ENCODE measurements at places on chromosomes 7 and 10.

DNA sequence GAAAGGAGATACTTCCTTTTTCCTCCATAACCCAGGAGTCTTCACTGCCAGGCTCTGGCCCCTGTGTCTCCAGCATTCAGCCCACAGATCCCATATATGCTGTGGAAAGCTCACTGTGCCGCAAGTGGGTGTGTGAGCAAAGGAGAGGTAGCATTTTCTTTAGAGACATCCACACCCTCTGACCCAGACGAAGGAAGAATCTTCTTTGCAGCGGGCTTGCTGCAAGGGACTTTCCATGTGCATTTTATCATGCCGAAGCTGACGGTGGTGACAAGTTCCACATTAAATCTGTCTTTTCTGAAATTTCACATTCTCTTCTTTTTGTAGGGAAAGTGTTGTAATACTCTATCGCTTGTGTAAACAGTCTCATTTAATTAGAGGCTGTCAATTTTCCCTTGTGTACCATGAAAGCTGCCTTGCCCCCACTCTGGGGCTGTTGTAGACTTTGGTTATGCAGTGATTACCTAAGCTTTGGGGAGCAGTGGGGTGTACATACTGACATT is 409.5 kb downstream of the SUGCT start:
- DNase-seq, result no peak

GRCh38 chr10:97000487-97001182 is 168.5 kb downstream of the LCOR start:
- no peak for DNase-seq

DNA sequence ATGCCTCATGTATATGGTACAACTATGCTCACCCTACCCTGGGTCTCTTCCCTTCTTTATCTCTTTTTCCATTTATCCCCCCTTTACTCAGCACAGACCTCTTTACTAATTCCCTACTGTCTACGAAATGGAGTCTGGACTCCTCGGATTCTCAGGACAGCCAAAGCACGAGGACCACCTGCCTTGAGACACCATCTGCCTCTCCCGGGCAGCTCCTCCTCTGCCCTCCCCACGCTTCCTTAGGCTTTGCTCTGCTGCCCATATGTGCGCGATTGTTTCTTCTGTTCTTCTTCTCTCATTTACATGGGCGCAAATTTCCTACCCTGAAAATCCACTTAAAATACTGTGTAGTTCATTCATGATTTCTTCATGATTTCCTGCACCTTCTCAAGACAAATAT is 62.7 kb upstream of the STK17A start:
- DNase-seq, result no peak

DNA sequence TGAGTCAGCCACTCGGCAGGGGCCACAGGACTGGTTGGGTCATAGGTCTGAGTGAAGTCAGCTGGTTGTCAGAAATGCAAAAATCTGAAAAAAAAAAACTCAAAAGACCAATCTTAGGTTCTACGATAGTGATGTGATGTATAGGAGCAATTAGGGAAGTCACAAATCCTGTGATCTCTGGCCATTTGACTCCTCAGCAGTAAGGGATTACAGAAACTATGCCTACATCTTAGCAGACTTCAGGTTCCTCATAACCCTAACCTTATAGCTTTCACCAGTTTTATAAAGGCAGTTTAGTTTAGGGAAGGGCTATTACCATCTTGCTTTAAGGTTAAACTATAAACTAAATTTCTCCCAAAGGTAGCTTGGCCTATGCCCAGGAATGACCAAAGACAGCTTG is 163.1 kb upstream of the HGF start:
- DNase-seq, result no peak

DNA sequence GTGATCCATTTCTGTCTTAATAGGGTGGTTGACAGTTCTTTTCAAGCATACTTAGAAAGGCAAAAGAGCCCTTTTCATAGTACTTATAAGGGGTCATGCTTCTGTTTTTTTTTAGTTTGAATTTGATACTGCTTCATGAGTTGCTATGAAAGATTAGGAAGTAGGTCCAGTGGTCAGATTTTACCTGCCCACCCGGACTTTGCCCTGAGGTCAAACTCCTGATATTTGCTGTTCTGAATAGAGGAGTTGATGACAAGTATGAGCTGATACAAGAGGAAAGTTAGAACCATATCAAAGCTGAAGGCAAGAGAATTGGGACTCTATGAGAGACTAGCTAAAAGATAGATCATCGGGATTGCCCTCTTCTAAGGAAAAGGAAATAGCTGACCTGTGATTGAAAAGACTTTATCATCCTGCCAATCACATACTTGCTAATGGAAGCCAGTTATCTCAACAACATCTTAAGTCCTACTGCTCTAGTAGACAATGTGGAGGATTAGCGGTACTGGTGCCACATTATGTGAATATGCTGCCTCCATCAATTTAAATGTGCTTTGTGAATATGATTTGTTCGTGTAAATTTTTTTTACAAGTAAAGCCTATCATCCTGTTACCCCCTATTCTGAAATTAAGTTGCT is 37.5 kb upstream of the CYP26C1 start:
- DNase-seq, result no peak

DNA sequence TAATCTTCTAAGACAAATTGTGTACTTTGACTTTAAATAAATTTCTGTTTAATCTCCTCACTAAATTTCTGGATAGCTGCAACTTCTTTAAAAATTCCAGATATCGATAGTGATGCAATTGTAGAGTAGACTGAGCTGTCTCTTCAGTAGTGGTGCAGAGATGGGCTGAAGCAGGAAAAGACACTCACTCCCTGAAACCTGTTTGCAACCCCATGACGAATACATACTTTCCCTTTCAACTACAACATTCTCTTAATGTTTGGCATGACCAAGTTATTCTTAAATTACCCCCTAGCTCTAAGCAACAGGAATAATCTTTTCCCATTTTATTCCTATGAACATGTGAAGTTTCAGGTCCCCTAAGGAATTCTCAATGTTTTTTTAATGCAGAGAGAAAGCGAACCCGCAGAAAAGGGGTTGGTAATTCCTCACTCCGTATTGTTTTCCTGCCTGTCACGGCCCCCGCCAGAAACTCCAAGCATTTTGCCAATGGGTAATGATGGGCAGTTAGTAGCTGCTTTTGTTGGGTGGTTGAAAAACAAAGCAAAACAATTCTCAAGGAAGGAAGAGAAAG is 1.3 kb downstream of the THSD7A start:
- DNase-seq, result no peak

GRCh38 chr7:98202367-98203195 is 8.7 kb upstream of the BHLHA15 start:
- no peak for DNase-seq

GRCh38 chr10:77236700-77237099 is 400.9 kb downstream of the KCNMA1 start:
- DNase-seq, result no peak

DNA sequence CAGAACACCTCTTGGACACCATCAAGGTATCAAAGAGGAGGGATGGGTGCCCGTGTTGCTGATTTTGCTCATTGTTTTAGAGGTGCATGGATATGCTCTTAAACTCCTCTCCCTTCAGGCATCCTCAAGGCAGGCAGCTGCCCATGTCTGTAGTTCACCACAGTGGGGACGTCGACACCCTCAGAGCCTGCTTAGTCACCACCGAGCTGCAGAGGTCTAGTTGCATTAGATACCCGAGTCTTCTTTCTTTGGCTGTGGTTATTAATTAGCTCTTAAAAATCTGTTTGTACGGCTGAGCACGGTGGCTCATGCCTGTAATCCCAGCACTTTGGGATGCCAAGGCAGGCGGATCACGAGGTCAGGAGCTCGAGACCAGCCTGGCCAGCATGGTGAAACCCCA is 24.7 kb upstream of the TSPAN13 start:
- DNase-seq, result no peak

GRCh38 chr7:43535810-43536585 is 46.9 kb upstream of the STK17A start:
- DNase-seq, result no peak

DNA sequence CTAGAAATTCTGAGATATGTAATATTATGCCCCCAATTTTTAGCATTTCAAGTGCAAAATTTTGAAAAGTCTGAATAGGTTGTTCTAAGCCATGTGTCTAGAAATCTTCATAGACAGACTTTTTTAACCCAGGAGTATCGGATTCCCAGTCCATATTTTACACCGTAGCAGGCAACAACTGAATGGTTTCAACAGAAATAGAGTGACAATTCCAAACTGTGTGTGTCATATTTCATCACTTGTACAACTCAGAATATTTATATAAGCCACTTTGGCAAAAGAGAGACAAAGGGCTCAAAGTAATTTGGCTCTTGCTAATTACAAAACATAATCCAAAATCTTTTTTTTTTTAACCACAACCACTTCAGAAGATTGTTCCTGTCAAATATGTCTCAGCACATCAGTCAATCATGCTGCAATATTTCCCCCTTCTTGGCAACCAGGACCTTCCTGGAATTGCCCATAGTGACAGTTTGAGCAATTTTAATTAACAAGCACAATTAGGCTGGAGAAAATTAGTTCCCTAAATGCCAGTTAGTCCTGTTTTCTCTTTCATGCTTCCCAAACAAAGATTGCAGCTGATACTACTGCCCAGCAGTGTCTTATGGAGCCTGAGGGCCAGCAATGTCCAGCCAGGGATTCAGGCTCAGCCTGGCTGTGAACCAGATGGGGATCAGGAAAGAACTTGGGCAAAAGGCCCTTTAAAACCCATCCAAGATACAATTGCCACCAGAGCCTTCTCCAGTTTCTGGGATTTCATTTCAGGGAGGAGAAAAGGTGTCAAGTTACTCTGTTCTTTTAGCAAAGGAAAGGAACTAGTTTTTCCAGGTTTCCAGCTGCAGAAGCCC is 533.3 kb upstream of the GHITM start:
- DNase-seq, result no peak

- DNase-seq, result peak; percentile 77
Observed at GRCh38 chr7:27199849-27200760, at the start of gene HOXA13. Gene HOXA13 (minus strand): TSS chr7:27200091. CDS start chr7:27200077, 14 bp downstream.

GRCh38 chr7:131861620-131862346 is 305.4 kb upstream of the PODXL start:
- DNase-seq, result no peak

DNA sequence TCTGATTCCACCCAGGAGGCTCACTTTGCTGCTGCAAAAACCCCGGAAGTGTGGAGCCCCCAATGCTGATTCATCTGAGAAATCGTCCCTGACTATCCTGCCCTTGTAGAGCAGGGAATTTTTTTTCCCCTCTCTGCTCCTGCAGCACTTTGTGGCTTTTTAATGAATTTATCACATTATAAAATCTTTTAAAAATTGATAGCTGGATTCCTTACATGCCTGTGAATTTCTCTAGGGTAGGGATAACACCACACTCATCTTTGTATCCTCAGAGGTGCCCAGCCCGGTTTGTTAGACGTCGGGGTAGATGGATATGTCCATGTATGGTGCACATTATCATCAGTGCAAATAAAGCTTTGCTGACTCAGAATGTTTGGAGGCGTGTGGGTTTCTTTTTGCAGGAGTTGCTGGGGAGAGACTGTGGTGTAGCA is 185.7 kb downstream of the STK31 start:
- no peak for DNase-seq

GRCh38 chr7:50661345-50662040 is 96.3 kb upstream of the DDC start:
- peak; percentile 25 for DNase-seq

DNA sequence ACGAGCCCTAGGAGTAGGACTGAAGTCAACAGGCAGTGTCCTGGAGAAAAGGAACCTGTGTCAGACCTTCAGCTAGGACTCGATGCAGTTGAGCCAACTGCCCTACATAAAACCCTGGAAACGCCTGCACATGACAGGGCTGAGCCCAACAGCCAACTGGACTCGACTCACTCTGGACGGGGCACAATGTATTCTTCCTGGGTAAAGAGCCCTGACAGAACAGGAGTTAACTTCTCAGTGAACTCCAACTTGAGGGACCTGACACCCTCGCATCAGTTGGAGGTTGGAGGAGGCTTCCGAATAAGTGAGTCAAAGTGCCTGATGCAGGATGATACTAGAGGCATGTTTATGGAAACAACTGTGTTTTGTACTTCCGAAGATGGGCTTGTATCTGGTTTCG is 93.5 kb downstream of the KMT2E start:
- no peak for DNase-seq

- DNase-seq, result no peak
Observed at GRCh38 chr7:48454750-48455192, 283.5 kb downstream of the ABCA13 start.

- no peak for DNase-seq
Observed at GRCh38 chr10:70874061-70874460, 14.3 kb downstream of the PCBD1 start.

GRCh38 chr10:77904100-77904840 is 22.3 kb downstream of the DLG5 start:
- DNase-seq, result no peak

DNA sequence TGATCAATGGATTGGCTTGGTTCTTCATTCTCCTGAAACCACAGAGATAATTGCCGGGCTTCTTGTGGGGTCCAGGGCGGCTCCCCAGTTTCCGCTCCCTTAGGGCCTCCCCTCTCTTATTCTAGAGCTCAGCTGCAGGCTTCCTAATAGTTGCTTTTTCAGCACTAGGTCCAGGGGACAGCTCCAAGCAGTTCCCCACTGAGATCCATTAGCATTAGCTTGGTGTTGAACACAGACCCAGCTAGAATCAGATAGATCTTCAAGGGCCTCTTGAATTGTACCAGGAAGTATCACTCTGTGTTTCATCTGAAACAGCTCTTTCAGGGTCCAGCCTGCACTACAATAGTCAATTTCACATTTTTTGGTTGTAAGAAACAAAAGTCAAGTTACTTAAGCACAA is 238.7 kb downstream of the SEC23IP start:
- DNase-seq, result peak; percentile 57

DNA sequence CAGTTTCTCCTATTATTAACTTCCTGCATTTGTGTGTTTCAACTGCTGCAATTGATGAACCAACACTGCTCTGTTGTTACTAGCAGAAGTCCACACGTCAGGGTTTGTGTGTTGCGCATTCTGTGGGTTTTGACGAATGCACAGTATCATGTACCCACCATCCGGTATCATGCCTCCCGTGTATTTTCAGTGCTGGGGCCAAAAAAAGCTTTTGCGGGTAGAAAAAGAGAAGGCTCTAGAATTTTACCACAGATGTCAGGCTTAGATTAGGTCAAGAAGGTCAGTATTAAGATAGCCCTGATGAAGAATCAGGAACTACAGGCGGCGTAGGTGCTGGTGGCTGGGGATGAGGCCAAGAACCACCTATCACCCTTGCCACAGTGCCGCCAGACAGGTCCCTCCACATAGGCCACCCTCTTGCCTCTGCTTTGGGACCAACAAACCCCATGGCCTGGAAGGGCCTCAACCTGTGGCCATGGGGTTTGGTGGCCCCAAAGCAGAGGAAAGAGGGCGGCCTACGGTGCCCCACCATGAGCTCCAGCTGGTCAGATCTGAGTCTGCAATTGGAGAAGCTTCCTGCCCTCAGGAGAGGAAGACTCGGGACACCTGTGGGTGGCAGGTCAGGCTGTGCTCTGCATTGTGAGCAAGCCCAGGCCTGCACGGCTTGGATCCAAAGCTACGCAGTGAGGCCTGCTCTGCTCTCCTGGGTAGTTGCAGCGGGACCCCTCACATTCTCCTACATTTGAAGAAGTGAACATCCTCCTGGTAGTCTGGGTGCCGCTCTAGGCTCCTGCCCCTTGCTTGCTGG is 71.9 kb downstream of the MKI67 start:
- DNase-seq, result peak; percentile 32

DNA sequence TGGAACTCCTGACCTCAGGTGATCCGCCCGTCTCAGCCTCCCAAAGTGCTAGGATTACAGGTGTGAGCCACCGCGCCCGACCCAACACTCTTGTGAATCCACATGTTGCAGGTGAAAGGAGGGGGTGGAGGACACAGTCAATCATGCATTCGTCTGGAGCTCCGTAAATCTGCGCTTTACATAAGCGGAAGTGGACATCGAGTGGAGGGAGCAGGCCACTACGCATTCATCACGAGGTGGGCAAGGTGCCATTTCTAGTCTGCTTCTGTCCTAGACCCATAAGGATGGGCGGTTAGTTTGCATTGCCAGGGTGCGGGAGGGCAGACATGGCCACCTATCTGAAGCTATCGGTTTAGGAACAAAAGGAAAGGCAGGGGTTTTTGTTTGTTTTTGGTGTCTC is 225.2 kb upstream of the TCERG1L start:
- DNase-seq, result no peak

Data from right forelimb (tissue), 1 donor.